ENCODE measurements at places on chromosomes 6 and 20.

DNA sequence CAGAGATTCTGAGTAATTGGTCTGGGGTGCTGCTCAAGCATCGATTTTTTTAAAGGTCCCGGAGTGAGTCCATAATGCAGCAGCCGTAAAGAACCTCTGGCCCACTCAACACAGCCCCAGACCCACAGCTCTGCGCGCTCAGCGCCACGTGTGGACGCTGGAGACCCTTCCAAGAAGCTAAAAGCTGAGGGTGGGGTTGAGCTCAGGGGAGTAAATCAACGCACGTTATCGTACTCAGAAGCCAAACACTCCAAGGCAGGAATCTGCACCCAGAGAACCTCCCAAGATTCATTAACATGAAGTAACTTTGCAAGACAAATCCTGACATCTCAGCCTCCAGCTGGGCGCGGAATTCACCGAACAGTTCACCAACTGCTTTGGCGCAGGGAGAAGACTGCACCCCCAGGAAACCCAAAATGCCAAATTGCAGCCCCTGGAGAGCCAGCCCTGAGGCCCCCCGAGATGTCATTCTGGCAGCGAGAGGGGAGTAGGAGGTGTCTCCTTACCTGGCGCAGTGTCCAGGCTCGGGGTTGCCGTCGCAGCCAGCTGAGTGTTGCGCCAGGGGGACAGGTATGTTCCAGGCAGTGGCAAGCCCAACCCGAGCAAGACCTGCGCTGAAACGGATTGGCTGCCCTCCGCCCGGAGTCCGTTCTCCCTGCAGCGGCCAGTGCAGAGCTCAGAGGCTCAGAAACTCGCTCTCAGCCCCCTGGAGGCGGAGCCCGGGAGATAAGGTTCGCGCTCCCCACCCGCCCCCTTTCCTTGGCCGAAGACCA, at the start of gene COL21A1:
Gene COL21A1 (minus strand): TSS at position 700 of the 773 bp plus-strand sequence. CDS start 64,962 bp downstream, outside the sequence.
- no peak for DNase-seq
- no peak within 1 kb of the TSS for H3K27ac ChIP-seq
- H3K36me3 ChIP-seq = no peaks in the 10 kb centered on the region
- H3K27me3 ChIP-seq = no peaks in the 10 kb centered on the region
- no peak within 1 kb of the TSS for H3K4me3 ChIP-seq

DNA sequence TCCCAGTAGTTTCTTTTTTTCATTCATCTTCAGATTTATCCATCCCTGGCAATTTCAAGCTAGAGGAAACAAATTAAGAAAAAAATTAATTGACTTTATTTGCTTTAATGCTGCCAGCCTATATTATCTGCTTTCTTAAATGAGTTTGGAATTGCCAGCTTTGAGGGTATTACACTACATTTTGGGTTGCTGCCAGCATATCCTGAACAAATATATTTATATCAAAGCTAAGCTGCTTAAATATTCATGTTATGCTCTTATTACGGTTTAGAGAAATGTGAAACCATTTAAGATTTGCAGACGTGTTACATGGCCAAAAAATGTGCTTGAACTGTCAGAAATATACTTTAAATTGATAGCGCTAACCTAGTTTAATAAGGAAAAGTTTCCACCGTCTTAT, 59.7 kb downstream of the GRIK2 start:
- no peak for DNase-seq
- no peaks in the 10 kb centered on the region for H3K4me1 ChIP-seq
- no peak overlapping the region for H3K4me3 ChIP-seq
- no peaks in the 10 kb centered on the region for H3K27me3 ChIP-seq
- no peak overlapping the region for H3K27ac ChIP-seq
- H3K36me3 ChIP-seq = no peaks in the 10 kb centered on the region

- no peaks in the 10 kb centered on the region for H3K36me3 ChIP-seq
- no peak overlapping the region for H3K4me3 ChIP-seq
- H3K27me3 ChIP-seq = no peaks in the 10 kb centered on the region
- no peak overlapping the region for H3K27ac ChIP-seq
Observed at GRCh38 chr20:15248618-15249395, 911.4 kb upstream of the FLRT3 start.

DNA sequence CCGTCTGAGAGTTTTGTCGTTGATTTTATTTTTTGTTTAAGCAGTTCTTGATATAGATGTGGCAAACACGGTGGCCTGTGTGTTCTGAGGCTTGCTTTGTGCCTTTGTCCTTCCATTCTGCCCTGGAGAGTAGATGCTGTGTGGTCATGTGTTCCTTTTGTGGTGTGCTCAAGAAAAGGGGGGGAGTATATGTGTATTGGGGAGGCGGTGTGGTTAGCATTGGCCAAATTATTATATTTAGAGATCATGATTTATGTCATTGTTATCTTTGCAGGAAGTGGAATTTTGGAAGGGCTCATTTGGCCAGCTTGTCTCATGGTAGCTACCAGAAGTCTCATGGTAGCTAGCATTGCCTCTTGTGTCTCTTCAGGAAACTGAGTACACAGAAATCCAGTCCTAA, 16.4 kb downstream of the RREB1 start:
- no peak for DNase-seq
- no peaks in the 10 kb centered on the region for H3K27me3 ChIP-seq
- H3K36me3 ChIP-seq = peaks cover 29% of the 10 kb centered on the region
- H3K4me3 ChIP-seq = no peak overlapping the region

DNA sequence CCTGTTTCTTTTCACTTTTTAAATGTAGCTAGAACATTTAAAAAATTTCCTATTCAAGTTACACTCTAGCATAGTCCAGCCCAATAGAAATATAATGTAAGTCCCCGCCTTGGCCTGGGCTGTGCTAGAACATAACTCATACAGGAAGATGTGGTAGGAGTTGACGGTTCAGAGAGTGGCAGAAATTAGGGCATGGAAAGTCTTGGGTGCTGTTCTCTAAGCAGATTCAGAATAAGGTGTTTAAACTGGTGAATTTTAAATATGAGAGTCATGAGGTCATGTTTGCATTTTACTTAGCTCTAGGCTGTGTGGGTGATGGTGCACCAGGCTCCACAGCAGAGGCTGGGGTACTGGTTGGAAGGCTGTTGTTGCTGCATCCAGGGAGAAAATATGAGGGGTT, 256.5 kb downstream of the FARS2 start:
- H3K27me3 ChIP-seq = no peaks in the 10 kb centered on the region
- H3K4me1 ChIP-seq = peaks cover 35% of the 10 kb centered on the region
- H3K27ac ChIP-seq = no peak overlapping the region
- no peaks in the 10 kb centered on the region for H3K36me3 ChIP-seq

GRCh38 chr6:47669684-47670513, 28.5 kb upstream of the ADGRF4 start:
- no peaks in the 10 kb centered on the region for H3K4me1 ChIP-seq
- H3K4me3 ChIP-seq = no peak overlapping the region
- no peaks in the 10 kb centered on the region for H3K36me3 ChIP-seq
- no peak for DNase-seq
- no peak overlapping the region for H3K27ac ChIP-seq

DNA sequence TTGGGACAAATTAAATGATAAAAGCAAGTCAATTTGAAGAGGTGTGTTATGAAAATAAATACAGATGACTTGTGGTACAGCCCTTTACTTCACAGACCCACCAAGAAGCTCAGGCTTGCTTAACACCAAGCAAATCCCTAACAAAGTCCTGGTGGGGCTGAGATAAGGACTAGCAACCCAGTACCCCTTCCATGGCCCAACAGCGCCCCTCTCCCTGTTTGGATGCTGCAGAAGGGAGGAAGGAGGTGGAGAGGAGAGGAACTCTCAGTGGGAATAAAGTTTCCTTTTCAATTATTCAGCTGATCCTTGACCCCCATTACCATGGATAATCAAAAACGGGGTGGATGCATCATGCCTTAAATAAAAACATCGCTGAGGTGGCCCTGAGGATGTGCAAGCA, 4.5 kb upstream of the ZNF831 start:
- H3K4me1 ChIP-seq = no peaks in the 10 kb centered on the region
- no peak for DNase-seq
- peaks cover 17% of the 10 kb centered on the region for H3K27me3 ChIP-seq
- no peaks in the 10 kb centered on the region for H3K36me3 ChIP-seq
- no peak overlapping the region for H3K27ac ChIP-seq
- H3K4me3 ChIP-seq = no peak overlapping the region

GRCh38 chr6:168871642-168872315, 381.9 kb downstream of the THBS2 start:
- no peak overlapping the region for H3K27ac ChIP-seq
- H3K36me3 ChIP-seq = no peaks in the 10 kb centered on the region
- DNase-seq = peak; percentile 19
- no peaks in the 10 kb centered on the region for H3K27me3 ChIP-seq
- no peaks in the 10 kb centered on the region for H3K4me1 ChIP-seq

GRCh38 chr6:91678679-91679446, 1092.0 kb upstream of the MAP3K7 start:
- H3K27me3 ChIP-seq = no peaks in the 10 kb centered on the region
- DNase-seq = no peak
- H3K4me3 ChIP-seq = no peak overlapping the region

DNA sequence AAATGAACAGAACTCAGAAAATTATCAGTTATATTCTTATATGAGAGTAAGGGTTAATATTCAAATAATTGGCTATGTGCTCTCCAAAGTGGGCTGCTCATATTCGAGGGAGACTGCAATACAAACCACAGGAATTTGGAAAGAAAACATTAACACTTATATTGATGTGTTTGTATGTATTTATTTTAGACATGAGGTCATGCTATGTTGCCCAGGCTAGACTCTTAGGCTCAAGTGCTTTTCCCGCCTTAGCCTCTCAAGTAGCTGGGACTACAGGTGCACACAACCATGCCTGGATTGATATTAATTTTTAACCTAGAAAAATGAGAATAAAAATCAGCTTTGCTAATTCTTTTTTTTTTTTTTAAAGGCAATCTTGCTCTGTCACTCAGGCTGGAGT, 35.0 kb downstream of the BTBD9 start:
- no peak overlapping the region for H3K4me3 ChIP-seq
- DNase-seq = no peak
- no peaks in the 10 kb centered on the region for H3K36me3 ChIP-seq
- H3K4me1 ChIP-seq = no peaks in the 10 kb centered on the region
- no peak overlapping the region for H3K27ac ChIP-seq
- no peaks in the 10 kb centered on the region for H3K27me3 ChIP-seq

- DNase-seq = no peak
- H3K4me1 ChIP-seq = no peaks in the 10 kb centered on the region
- no peaks in the 10 kb centered on the region for H3K36me3 ChIP-seq
Observed at GRCh38 chr20:55761100-55761499, 244.2 kb downstream of the CBLN4 start.

- no peaks in the 10 kb centered on the region for H3K27me3 ChIP-seq
- H3K4me3 ChIP-seq = no peak overlapping the region
- no peak overlapping the region for H3K27ac ChIP-seq
- no peaks in the 10 kb centered on the region for H3K4me1 ChIP-seq
Observed at GRCh38 chr6:101582792-101583191, 189.3 kb downstream of the GRIK2 start.

DNA sequence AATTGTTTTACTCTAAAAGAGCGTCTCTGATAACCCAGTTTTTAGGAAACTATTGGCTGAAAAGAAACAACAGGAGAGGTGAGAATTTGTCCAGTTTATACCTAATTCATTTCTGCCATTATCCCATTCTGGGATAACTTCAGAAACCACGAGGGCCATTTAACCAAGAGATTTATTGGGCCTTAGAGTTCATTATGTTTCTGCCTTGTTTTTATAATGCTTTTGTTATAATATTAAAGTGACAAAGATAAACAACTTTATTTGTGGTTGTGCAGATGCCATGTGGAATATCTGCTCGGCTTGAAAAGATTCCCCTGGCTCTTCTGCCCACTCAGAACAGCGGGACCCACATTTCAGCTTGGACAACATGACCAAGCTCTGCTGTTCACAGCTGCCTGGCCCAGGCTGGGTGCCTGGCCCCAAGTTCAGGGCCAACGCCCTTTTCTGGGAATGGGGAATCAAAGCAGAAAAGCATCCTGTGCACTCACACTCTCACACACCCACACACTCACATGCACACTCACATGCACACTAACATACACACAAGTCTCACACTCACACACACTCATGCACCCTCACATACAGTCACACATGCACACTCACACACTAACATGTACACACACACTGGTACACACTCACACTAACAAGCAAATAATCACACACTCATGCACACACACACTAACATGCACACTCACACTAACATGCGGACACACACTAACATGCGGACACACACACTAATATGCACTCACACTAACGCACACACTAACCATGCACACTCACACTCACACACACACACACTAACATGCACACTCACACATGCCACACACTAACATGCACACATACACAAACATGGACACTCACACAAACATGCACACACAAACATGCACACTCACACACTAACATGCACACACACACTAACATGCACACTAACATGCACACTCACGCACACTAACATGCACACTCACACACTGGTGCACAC, 86.7 kb upstream of the NEDD9 start:
- no peak overlapping the region for H3K27ac ChIP-seq
- no peak overlapping the region for H3K4me3 ChIP-seq
- DNase-seq = no peak
- no peaks in the 10 kb centered on the region for H3K36me3 ChIP-seq
- no peaks in the 10 kb centered on the region for H3K4me1 ChIP-seq

DNA sequence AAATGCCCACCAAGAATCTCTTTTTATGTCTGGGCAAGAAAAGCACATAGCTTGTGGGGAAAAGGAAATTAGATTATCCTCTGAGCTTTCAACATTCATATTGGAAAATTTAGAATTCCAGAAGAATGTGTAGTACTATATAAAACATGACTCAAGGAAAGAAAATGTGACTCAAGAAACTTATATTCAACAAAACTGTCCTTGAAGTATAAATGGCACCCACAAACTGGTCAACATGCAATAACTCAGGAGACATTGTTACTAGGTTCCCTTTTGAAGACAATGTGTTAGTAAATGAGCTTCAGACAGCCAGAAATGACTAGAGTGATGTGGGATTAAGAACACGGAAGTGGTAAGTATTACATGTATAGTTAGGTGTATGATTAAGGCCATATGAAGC, 26.1 kb upstream of the TINAG start:
- H3K27me3 ChIP-seq = no peaks in the 10 kb centered on the region
- H3K27ac ChIP-seq = no peak overlapping the region
- no peaks in the 10 kb centered on the region for H3K4me1 ChIP-seq
- DNase-seq = no peak
- H3K4me3 ChIP-seq = no peak overlapping the region

DNA sequence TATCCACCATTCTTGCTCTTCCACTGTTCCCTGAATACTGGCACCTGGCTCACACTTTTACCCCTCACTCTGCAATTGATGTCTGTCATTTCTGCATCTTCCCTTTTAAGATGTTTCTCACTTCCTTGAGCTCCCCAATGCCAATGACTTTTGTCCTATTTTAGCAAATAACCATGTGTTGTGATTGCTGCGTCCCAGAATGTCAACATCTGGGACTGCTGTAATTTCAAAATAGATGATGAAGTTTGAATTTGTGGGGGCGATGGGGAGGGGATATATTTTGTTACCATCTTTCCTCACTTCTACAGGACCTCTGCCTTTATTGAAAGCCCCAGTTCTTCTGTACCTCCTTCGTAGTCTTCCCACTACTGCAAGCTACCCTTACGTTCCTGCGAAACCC, 40.0 kb upstream of the ADGRF5 start:
- H3K4me3 ChIP-seq = no peak overlapping the region
- DNase-seq = no peak
- H3K27me3 ChIP-seq = no peaks in the 10 kb centered on the region
- no peaks in the 10 kb centered on the region for H3K36me3 ChIP-seq
- H3K27ac ChIP-seq = no peak overlapping the region

- no peaks in the 10 kb centered on the region for H3K4me1 ChIP-seq
- peaks cover 76% of the 10 kb centered on the region for H3K36me3 ChIP-seq
- no peak for DNase-seq
- H3K27me3 ChIP-seq = no peaks in the 10 kb centered on the region
- H3K4me3 ChIP-seq = no peak overlapping the region
Observed at GRCh38 chr20:34525709-34526416, 9.6 kb downstream of the DYNLRB1 start.

- no peak for DNase-seq
- no peaks in the 10 kb centered on the region for H3K4me1 ChIP-seq
- no peak overlapping the region for H3K27ac ChIP-seq
- H3K36me3 ChIP-seq = no peaks in the 10 kb centered on the region
Observed at GRCh38 chr20:11057624-11058023, 383.8 kb upstream of the JAG1 start.
